Brain (organoid and tissue), 16 donors: ENCODE measurements at places on chromosomes 1 and 21. TPM values are rescaled to one million over a fixed set of nuclear protein-coding genes. Genes with fewer than 3 reads are reported as not detected.
A peak's percentile ranks its signal among the peaks of the same experiment; 100 is the strongest.

- peak; percentile 29 for DNase-seq
Observed at GRCh38 chr1:38608202-38608864, 251.2 kb downstream of the RRAGC start.

DNA sequence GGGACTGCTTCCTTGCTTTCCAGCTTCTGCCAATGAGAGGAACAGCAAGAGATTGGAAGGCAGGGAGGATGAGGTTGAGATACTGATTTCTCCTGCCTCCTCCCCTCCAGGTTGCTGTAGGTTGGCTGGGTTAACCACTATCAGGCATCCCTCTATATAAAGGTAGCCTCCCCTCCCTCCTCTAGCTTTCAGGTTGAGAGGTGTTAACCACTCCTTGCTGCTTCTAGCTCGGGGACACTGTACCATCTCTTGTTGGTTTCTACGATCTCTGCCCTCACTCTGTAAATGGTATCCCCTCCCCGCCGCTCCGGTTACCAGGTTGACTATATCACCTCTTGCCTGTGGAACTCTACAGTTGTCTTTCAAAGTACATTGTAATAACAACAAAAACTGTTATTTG is 16.7 kb downstream of the LPAR3 start:
- DNase-seq = no peak

GRCh38 chr1:22969304-22969709 is 3.4 kb downstream of the LACTBL1 start:
- peak; percentile 86 for DNase-seq

- DNase-seq = no peak
Observed at GRCh38 chr1:19651141-19651737, 7.1 kb downstream of the NBL1 start.

DNA sequence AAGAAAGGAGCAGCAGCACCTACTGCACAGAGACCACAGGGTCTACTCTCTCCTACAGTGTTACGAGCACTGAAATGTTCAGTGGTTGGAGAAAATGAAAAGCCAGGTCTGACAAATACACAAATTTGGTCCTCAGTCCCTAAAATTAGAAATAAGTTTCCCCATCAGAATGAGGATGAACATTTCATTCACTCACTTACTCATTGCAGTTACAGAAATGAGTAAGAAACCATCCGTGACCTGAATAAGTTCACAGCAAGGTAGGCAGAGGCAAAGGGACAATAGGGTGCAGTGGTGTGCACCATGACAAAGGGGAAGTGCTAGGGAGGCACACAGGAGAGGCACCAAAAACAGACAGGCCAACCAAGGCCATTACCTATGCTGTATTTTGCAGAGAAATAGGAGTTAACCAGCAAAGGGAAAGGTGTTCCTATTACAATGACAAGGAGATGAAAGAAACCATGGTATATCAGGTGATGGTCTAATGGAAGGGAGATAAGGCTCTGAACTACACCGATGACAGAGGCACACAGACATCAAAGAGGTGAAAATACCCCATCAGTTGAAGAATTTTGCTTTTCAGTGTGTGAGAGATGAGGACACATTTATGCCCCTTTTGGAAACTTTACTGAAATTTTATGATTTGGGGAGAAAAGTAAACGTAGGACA is 29.4 kb downstream of the VAV3 start:
- no peak for DNase-seq

TEDDM1 gene
- not detected for polyA plus RNA-seq

DNA sequence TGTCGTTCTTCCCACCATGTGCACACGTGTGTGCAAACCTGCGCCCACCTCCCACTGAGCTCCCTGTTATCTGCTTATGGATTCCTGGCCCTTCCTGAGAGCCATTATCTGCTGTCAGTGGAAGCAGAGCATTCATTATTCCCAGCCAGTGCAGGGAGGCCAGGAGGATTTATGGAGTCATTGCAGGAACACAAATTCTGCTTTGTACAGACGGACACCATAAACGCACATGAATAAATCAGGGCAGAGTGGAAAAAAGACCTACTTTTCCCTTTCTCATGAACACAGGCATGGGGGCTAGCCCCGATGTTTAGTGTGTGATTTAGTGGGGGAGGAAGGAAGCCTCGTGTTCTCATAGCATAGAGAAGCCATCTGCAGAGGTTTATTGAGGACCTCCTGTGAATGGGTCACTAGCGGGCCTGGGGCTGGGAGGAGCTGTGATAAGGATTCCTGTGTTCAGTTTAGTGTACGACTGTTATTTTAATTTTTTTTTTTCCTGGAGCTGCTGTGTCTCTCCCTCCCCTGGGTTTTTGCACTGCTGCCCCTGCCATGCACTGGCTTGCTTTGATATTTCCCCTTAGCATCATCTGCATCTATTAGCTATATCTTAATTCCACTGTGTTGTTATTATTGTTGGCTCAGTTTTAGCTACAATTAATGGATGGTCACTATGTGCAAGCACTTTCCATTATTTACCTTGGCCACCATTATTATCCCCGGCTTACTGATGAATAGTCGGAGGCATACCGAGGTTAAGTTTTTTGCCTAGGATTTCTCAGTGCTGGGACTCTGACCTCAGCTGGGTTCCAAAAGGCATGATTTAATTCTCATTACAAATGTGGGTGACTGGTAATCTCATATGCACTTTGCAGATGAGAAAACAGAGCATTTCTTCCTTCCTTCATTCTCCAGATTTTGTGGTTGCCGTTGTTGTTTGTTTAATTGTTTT is 33.0 kb downstream of the HUNK start:
- peak; percentile 64 for DNase-seq

DARS2 gene
- 21.7 TPM for polyA plus RNA-seq

CRP gene
- polyA plus RNA-seq = not detected

- no peak for DNase-seq
Observed at GRCh38 chr1:24694380-24694843, 50.8 kb upstream of the CLIC4 start.
